ENCODE measurements at places on chromosomes 5 and 9.

GRCh38 chr9:89637787-89638186 is 33.0 kb downstream of the GADD45G start:
- DNase-seq = no peak

- DNase-seq = no peak
Observed at GRCh38 chr5:151007430-151008209, 12.8 kb upstream of the GPX3 start.

GRCh38 chr5:67639976-67640375 is 443.4 kb upstream of the CD180 start:
- DNase-seq = no peak

- no peak for DNase-seq
Observed at GRCh38 chr5:83965441-83965840, 244.8 kb upstream of the HAPLN1 start.

- DNase-seq = no peak
Observed at GRCh38 chr9:14136047-14136635, 177.8 kb downstream of the NFIB start.

DNA sequence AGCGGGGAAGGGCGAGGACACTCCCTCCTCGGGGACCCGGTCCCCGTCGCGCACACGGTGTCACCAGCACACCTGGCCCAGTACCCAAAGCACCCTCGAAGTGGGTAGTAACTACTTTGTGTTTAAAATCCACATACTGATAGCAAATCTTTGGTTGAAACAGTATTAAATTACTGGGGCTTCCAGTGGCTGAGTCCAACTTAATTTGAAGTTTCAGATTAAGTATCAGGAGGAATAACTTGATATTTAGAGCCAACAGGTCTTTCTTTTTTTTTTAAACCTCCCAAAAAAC is 615 bp downstream of the ATG10 start:
- DNase-seq = no peak

DNA sequence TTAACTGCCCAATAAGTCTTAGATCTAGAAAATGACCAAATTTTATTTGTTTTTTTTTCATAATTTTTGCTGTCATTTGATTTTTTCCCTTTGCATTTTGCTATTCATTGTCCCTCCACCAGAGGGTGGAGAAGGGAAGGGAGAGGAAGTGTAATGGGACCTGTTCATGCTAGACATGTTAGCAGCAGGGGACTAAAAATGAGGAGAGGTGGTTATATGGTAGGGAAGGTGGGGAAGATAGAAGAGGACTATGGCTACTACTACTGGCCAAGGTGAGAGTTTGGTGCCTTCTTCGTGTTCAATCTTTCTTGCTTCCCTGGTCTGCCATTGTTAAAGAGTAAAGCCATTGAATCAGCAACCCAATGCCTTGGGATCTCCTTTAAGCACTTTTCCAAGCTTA is 6.4 kb downstream of the GRIA1 start:
- DNase-seq = no peak

DNA sequence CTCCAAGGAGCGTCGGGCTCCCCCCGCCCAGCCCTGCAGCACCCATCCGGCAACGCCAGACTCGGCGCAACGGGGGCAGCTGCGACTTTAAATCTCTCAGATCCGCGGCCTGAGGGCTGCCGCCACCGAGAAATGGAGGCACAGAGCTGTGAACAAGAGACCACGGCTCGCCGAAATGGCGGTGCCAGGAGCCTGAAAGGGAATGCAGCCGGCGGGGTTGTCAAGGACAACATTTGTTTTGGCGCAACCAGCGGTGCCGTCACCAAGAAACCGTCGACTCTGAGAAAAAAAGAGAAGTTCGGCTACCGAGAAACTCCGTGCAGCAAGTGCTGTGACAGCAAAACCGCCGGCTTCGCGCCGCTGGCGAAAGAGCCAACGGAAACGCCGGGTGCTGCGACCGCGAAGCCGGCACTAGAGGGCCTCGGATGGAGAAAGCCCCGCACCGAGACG is 2.1 kb upstream of the ANXA2R start:
- DNase-seq = no peak

GRCh38 chr9:133773889-133774655 is 35.9 kb upstream of the SARDH start:
- DNase-seq = no peak

DNA sequence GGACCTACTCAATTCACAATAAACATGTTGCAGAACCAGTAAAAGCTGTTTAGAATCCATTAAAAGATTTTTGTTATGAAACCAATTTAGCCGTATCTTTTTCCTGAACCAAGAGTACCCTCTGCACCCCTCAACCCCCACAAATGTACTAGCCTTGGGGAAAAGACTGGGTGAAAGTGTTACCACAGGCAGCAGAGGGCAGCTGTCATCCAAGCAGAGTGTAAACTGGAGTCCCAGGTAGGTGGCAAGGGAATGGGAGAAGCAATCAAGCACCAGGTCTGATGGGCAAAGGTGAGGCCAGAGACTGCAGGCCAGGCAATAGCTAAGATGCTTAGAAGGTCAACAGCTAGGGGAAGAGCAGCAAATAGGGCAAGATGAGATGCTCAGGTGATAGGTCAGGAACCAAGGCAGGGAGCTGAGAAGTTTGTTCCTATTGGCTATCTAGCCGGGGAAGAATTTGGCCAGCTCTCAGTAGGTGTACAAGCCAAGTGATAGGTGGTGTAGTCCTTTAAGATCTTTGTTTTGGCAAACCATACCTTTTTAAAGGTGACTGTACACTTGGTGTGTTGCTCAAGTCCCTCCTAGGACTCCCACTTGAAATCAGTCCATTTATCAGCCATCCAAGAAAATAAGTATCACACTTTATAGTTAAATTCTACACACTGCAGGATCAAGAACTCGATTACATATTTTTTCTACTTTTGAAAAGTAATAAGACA is 77.8 kb upstream of the CCDC112 start:
- no peak for DNase-seq

GRCh38 chr5:132780577-132780976 is 3.5 kb upstream of the SEPTIN8 start:
- DNase-seq = no peak

- DNase-seq = no peak
Observed at GRCh38 chr5:148569948-148570347, 84.4 kb downstream of the HTR4 start.

DNA sequence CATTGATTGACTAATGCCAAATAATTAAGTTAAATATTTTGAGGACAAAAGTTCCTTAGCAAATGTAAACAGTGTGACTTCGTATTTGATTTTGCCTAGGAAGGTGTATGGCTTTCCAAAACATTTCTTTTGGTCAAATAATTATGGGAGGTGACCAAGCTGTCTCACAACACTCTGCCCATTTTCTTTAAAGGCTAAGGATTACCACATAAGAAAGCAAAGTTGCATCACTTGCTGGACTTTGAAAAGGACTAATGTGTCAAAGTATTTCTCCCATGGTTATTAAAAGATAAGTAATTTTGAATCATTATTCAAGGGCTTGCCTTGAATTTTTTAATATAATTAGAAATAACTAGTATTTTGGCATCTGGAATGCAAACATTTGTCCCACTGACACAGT is 74.7 kb downstream of the HAPLN1 start:
- DNase-seq = no peak

DNA sequence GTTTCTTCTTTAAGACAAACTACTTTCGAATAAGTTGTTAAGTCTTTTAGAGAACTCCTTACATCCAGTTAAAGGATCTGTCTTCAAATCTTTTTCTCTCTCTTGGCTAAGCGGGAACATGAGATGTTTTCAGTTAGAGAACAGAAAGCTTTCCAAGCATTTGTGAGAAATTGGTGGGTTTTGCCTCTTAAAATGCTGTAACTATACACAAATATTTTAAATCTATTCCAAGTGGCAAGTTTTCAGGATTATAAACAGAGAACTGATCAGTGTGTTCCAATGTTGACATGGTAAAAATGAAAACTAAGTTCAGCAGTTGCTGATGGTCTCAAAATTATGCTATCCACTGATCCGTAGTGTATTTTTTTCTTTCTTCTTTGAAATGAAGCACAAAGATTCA is 100.4 kb downstream of the EBF1 start:
- no peak for DNase-seq

GRCh38 chr9:90105773-90106172 is 501.0 kb downstream of the GADD45G start:
- no peak for DNase-seq

DNA sequence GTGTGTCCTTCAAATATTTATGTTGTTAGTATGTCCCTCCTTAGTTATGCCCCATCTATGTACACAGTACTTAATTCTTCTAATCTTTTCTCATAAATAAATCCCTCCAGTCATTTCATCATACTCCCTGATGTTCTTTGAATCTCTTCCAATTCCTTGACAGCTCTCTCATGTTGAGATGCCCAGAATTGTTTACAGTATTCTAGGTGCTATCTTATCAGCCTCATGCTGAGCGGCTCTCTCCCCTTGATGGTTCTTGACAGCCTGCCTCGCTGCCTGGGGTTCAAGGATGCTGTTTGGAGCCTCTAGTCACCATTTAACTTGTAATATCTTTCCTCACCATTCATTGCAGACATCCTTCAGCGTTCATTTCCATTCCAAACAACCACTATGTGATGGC is 799.2 kb downstream of the BRINP1 start:
- no peak for DNase-seq

DNA sequence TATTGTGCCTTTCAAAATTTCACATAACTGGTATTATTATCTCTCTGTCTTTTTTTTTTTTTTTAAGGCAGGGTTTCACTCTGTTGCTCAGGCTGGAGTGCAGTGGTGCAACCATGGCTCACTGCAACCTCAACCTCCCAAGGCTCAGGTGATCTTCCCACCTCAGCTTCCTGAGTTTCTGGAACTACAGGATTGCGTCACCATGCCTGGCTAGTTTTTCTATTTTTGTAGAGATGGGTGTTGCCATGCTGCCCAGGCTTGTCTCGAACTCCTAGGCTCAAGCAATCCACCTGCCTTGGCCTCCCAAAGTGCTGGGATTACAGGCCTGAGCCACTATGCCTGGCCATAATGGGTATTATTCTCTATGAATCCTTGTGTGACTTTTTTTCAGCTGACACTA is 402.3 kb upstream of the SMARCA2 start:
- DNase-seq = no peak

- DNase-seq = no peak
Observed at GRCh38 chr5:32814620-32815019, 103.5 kb downstream of the NPR3 start.

DNA sequence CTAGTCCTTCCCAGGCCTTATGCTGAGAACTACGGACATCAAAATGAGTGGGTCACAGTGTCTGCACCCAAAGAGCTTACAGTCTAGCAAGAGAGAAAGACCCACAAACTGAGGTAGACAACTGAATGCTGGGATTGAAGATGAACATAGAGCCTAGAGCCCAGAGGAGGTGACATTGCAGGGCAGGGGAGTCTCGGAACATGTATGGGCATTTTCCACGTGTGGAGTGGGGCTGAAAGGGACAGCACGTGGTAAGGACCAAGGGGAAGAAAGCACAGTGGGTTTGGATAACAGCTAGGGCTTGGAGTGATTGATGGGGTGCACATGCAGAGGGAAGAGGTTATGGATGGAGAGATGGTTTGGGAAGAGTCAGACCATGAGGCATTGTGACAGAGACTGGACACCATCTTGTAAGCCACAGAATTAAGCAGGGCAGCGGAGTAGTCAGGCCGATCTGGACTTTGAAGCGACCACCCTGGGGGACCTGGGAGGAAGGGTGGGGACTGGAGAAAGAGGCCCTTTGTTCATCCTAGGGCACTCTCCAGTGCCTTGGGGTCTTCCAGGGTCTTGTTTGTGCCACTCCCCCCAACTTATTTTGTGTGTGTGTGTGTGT is 47.5 kb upstream of the SH3PXD2B start:
- DNase-seq = no peak

DNA sequence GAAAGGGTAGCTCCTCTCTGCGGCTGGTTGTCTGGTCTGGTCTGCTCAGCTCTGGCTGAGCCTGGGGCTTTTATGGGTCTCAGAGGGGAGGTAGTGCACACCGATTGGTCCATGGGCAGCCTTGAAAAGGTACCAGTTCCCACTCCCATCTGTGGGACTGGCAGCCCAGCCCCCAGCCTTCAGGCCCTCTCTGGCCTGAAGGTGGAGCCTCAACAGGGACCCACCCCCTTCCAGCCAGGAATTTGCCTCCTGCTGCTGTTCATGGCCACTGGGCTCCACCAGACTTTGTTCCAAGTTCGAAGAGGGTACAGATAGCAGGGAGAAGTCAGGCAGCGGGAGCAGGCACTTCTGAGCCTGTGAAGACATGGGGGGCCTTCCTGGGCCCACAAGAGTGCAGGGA is 165.3 kb upstream of the SLC27A6 start:
- no peak for DNase-seq

GRCh38 chr5:67021031-67021430 is 175.6 kb downstream of the CD180 start:
- DNase-seq = no peak

GRCh38 chr5:36006163-36006562 is 15.0 kb upstream of the UGT3A1 start:
- no peak for DNase-seq

GRCh38 chr5:143170104-143170503 is 233.4 kb downstream of the NR3C1 start:
- no peak for DNase-seq

DNA sequence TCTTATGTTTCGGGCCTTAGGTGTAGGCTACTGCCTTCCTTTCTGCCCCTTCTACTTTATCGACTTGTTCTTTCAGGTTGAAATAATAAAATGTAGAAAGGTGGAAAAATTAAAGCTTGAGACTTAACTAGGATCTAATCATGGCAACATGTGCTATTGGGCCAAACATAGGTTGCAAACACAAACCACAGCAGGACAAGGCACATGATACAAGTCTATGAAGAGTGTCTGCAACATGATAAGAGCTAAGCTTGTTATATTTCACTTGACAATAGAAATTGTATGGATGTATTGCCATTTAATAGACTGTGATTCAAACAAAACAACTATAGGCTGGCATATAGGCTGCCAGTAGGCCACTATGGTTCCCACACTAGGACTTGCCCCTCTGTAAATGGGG is 1.7 kb upstream of the ERAP2 start:
- DNase-seq = no peak

DNA sequence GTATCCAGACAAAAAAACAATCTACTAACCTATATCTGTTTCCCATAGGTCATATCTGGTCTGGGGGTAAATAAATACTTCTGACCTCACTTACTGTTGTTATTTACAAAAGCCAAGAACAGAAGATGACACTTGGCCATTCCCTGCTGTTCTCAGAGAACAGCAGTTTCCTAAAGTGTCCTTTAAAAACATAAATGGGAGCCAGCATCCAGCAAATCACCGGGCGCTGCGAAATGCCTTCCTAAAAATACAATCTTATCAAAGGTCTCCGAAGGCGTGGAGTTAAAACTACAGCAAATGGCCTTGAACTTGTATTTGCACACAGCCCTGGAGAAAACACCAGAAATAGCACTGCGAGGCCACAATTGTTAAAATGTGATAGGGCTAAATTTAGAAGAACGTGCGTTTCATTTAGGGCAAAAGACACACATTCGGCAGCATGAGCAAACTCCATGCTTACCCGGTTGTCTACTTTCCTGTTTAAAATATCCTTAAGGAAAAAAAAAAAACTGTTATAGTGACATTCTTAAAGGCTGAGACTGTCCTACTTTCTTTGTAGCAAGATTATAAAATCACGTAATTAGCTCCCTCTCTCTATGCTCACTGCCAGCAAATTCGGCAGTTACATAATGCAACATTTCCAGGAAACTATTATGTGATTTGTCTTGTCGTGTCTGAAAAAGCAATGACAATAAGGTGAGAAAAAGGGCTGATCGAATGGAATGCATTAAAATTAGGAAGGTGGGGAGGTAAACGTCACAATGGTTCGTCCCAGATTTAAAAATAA is 1.5 kb downstream of the NFIL3 start:
- no peak for DNase-seq

- DNase-seq = no peak
Observed at GRCh38 chr9:38061326-38061977, 7.6 kb downstream of the SHB start.
